ENCODE measurements at places on chromosomes 12 and 14. TPM values are rescaled to one million over a fixed set of nuclear protein-coding genes. Genes with fewer than 3 reads are reported as not detected.

DNA sequence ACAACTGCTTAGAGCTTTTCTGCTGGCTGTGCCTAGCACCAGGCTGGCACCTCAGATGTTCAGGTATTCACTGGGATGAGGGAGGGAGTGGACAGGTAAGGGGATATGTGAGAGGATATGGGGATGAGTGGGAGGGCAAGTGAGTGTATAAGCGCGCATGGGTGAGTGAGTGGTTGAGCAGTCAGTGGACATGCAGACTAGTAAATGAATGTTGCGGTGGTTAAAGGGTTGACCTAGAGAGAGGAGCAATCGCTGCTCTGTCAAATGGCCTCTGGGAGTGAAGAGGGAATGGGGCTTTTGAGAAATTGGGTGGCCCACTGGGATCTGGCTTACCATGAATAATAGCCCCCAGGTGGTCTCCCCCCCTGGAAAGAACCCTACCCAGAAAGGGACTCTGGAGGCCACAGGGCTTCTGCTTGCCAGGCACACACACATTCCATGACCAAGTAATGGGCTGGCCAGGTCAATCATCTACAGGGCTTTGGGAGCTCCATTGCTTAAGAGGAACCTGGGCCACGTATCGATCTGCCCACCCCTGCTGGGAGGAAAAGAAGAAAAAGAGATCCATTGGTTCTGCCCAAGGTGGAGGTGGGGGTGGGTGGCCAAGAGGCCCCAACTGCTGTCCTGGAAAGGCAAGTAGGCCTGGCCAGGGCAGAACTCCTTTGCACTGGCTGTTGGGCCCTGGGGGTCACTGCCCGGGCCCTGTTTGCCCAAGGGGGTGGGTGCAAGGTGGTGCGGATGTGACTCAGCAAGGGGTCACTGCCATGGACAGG, 30.8 kb upstream of the ZFP36L1 start:
- no peak for DNase-seq

DNA sequence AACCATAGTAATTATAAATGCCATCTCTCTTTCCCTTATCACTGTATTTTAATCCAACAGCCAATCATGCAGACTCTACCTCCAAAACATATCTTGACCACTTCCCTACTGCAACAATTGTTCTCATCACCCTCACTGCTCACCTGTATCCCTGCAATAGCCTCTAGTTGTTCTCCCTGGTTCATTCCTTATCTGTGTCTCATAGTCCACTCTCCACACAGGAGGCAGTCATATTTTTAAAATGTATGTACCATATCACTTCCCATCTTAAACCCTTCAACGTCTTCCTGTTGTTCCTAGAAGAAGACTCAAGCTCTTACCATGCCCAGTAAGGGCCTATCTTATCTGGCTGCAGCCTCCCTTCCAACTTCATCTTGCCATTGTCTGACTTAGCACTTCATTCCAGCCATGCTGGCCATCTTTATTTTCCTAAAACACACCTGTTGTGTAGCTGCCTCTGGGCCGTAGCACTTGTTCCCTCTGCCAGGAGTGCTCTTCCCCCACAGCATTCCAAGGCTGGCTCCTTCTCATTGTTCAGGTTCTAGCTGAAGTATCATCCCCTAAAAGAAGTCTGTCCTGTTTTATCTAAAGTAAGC, 27.8 kb upstream of the BHLHE41 start:
- no peak for DNase-seq

GRCh38 chr14:101174522-101174838, 271.0 kb upstream of the RTL1 start:
- no peak for DNase-seq

- DNase-seq = no peak
These were observed 218.5 kb downstream of the NUAK1 start for GRCh38 chr12:105920161-105920684.

GRCh38 chr12:124604264-124604680, 36.9 kb upstream of the NCOR2 start:
- no peak for DNase-seq

DNA sequence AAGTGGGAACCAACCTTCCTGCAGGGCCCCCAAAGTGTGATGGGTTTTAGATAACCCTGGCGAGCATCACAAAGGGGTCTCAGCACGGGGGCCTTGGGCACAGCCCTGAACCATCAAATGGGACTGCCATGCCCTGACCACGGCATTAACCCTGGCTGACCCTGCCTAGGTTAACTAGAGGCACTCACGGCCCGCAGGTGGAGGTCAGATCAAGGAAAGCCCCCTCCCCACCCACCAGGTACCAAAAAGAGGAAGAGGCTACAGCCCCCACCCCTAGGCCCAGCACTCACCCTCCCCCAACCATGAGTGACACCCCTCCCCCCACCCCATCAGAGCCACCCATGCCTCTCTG, 42.5 kb downstream of the CCNK start:
- no peak for DNase-seq

- DNase-seq = no peak
These were observed 139.7 kb downstream of the RIMBP2 start for GRCh38 chr12:130576371-130576816.

- DNase-seq = no peak
These were observed 8.4 kb downstream of the TRMT61A start for GRCh38 chr14:103537175-103537990.

DNA sequence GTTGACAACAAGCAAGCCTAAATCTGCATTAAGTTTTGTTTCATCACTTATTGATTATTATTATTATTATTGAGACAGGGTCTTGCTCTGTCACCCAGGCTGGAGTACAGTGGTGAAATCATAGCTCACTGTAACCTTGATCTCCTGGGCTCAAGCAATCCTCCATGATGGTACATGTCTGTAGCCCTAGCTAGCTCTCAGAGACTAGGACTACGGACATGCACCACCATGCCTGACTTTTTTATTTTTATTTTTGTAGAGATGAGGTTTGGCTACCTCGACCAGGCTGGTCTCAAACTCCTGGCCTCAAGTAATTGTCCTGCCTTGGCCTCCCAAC, 35.7 kb upstream of the STK38L start:
- DNase-seq = no peak

DNA sequence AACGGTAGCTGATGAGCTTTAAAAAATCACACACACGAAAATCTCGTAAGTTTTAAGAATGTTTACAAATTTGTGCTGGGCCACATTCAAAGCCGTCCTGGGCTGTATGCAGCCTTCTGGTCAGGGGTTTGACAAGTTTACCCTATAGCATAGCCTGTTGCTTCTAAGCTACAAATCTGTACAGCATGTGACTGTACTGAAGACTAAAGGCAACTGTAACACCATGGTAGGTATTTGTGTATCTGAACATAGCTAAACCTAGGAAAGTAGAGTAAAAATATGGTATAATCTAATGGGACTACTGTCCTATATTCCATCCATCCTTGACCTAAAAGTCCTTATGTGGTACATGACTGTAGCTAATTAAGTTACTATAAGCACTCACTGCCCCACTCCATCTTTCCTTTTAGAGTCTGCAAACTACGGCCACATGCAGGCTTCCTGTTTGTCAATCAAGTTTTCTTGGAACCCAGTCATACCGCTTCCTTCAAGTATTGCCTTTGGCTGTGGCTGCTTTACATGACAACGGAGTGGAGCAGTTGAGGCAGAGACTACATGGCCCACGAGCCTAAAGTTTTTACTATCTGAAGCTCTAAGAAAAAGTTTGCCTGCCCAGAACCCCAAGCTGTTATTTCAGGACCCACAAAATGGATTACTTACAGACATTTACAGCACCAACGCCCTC, 18.5 kb downstream of the KRT7 start:
- no peak for DNase-seq

DNA sequence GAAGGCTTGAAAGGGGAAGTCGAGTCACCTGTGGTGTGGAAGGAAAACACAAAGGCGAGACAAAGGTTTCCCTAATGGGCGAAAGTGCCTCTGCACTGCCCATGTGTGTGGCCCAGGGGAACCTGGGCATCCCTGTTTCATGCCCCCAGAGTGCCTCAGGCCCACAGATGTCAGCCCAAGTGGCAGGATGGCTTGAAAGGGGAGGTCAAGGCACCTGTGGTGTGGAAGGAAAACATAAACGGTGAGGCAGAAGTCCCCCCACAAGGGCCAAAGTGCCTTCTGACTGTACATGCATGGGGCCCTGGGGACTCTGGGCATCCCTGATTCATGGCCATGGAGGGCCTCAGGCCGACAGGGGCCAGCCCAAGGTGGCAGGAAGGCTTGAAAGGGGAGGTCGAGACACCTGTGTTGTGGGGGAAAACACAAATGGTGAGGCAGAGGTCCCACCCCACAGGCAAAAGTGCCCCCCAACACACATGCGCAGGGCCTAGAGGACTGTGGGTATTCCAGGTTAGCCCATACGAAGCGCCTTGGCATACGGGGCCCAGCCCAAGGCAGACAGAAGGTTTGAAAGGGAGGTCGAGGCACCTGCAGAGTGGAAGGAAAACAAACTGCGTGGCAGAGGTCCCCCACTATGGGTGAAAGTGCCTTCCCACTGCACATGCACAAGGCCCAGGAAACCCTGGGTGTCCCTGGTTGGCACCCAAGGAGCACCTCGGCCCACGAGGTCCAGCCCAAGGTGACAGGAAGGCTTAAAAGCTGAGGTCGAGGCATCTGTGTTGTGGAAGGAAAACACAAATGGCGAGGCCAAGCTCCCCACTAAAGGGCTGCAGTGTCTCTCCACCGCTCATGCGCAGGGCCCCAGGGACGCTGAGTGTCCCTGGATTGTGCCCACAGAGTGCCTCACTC, 382.3 kb downstream of the ALG10 start:
- DNase-seq = no peak

- no peak for DNase-seq
These were observed 68.0 kb upstream of the SLCO1C1 start for GRCh38 chr12:20627001-20627588.

DNA sequence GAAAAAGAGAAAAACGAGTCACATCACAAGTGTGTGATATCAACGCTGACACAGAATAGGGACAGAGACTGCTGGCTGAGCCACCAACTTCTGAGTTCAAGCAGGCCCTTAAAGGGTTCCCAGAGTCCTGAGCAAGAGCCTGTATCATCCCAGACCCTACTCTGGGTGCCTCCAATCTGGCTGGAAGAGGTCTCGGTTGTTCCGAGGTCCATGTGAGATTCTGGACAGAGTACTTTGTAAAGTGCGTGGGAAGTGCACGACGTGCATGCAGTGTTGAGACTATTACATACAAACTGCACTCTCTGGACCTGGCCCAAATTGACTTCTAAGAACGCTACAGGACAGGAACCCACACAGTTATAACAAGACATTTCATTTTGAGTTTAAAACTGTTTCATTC, 40.6 kb downstream of the MOK start:
- DNase-seq = no peak

- no peak for DNase-seq
These were observed 4.3 kb upstream of the ASB2 start for GRCh38 chr14:93980456-93981201.

The NAA25 gene
- total RNA-seq = 29.2 TPM

The SMOC1 gene
- total RNA-seq = 1.6 TPM

The ARHGAP9 gene
- not detected for total RNA-seq

The ARHGEF40 gene
- total RNA-seq = 35.9 TPM

The KRT71 gene
- total RNA-seq = not detected

The C14orf132 gene
- 1.3 TPM for total RNA-seq

All from Caki2 (cell line).